Upper lobe of right lung (tissue), 1 donor: ENCODE measurements at places on chromosomes 13 and 19. TPM values are rescaled to one million over a fixed set of nuclear protein-coding genes. Genes with fewer than 3 reads are reported as not detected.

DNA sequence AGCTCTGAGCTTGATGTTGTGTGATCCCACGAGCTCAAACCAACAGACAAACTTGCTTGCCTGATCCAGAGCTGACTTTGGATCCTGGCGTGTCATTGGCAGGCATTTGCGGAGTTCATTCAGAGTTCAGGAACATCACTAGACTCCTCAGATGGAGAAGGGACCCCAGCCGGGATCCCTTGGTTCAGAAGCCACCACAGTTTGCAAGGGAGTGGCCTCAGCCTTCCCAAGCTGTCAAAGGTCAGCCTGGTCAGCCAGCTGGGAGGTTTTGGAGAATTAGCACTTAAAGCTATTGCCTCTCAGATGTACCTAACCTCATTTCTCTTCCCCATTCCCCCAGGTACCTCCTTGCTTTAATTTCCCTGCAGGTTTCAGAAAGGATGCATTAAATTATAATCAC is 208.8 kb upstream of the SOX21 start:
- no peaks in the 10 kb centered on the region for H3K4me1 ChIP-seq
- no peaks in the 10 kb centered on the region for H3K36me3 ChIP-seq
- no peaks in the 10 kb centered on the region for H3K27me3 ChIP-seq
- no peak overlapping the region for H3K4me3 ChIP-seq
- no peak for DNase-seq
- no peak overlapping the region for H3K27ac ChIP-seq

Gene ZNF555
- total RNA-seq, result 6.9 TPM

GRCh38 chr13:39402221-39402970 is 200.6 kb downstream of the LHFPL6 start:
- no peaks in the 10 kb centered on the region for H3K36me3 ChIP-seq
- no peaks in the 10 kb centered on the region for H3K27me3 ChIP-seq
- no peak overlapping the region for H3K4me3 ChIP-seq

Gene COL4A2
- total RNA-seq, result 273 TPM

- H3K36me3 ChIP-seq, result peaks cover 35% of the 10 kb centered on the region
- no peaks in the 10 kb centered on the region for H3K4me1 ChIP-seq
- DNase-seq, result no peak
- H3K4me3 ChIP-seq, result no peak overlapping the region
- H3K27ac ChIP-seq, result no peak overlapping the region
These were observed 11.9 kb downstream of the PDCD2L start for GRCh38 chr19:34416021-34416545.

DNA sequence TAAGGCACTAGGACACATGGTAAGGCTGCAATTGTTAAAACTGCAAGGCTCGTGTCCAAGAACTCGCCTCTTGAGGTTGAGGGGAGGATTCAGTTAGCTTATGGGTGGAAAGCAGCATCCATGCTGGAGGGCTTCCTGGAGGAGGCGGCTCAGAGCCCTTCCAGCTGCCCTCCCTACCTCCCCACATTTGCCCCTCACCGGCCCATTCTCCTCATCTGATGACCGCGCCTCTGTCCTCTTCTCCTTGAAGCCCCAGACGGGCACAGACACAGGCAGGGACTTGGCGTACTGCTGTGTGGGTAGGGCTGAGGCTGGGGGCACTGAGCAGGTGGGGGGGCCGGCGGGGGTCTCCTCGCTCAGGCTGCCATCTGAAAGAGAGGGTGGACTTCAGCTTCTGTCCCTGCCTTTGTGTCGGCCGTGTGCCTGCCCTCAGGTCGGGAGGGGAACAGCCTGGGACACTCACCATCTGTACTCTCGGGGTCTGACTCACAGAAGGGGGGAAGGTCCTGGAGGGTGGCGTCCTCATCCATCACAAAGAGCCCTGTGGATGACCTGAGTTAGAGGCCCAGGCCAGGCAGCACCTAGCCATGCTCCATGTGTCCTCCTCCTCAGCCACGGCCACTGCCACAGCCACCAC is 4.1 kb upstream of the PNKP start:
- H3K27ac ChIP-seq, result no peak overlapping the region
- no peak overlapping the region for H3K4me3 ChIP-seq
- H3K27me3 ChIP-seq, result no peaks in the 10 kb centered on the region
- no peak for DNase-seq

DNA sequence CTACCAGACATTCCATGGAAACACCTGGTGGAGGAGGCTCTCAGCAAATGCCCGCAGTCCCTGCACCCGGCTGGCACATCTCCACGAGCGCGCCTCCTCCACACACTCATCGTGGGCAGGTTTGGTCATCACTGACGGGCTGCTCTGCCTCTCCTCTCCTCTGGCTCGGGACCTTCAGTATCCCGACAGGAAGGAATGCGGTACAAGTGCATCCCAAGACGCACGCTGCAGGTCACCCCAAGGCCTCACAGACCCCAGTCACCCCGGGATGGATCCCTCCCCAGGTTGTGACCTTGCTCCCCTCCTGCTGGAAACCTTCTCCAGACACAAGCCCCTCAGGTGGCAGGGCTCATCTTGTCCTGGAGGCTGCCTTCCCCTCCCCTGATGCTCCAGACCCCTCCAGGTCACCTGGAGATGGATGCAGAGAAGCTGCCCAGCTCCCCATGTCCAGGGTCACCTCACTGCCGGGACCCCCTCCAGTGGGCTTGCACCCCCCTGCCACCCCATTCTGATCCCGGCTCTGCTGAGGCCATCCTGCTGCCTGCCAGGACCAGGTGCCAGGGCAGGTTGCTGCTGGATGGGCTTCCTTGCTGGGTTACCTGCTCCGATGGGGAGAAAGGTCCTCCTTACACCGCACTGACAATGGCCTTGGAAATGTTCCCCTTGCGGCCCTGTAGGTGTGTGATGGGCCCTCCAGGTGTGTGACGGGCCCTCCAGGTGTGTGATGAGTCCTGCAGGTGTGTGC is 29.9 kb downstream of the C13orf46 start:
- H3K36me3 ChIP-seq, result no peaks in the 10 kb centered on the region
- no peaks in the 10 kb centered on the region for H3K27me3 ChIP-seq
- no peak for DNase-seq
- no peak overlapping the region for H3K27ac ChIP-seq
- H3K4me3 ChIP-seq, result no peak overlapping the region

Gene GIPR
- 4.8 TPM for total RNA-seq

Gene SIGLEC11
- total RNA-seq, result 2.5 TPM

Gene LYPD5
- total RNA-seq, result 3.6 TPM

Gene KLK7
- total RNA-seq, result 0.41 TPM

GRCh38 chr19:14555918-14556661 is 15.8 kb downstream of the NDUFB7 start:
- no peak overlapping the region for H3K27ac ChIP-seq
- no peaks in the 10 kb centered on the region for H3K36me3 ChIP-seq
- no peaks in the 10 kb centered on the region for H3K27me3 ChIP-seq
- DNase-seq, result no peak
- H3K4me1 ChIP-seq, result peaks cover 15% of the 10 kb centered on the region

DNA sequence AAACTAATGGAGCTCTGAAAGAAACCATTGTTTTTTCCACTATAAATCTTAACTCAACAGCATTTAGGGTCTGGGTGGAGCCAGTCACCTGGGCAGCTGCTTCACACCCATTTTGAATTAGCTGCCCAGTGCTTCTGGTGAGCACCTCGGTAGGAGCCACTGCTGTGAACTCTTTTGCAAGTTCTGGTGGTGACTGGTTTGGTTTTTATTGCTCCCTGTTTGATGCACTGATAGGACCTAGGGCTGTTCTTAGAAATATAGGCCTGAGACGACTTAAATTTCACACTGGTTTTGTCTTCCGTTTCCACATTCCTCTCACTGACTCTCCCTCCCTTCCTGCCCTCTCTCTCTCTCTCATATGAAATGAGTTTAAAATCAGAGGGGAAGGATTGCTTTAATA is 103.9 kb downstream of the GGACT start:
- no peak for DNase-seq
- no peaks in the 10 kb centered on the region for H3K36me3 ChIP-seq
- no peaks in the 10 kb centered on the region for H3K4me1 ChIP-seq
- no peak overlapping the region for H3K27ac ChIP-seq
- no peaks in the 10 kb centered on the region for H3K27me3 ChIP-seq

DNA sequence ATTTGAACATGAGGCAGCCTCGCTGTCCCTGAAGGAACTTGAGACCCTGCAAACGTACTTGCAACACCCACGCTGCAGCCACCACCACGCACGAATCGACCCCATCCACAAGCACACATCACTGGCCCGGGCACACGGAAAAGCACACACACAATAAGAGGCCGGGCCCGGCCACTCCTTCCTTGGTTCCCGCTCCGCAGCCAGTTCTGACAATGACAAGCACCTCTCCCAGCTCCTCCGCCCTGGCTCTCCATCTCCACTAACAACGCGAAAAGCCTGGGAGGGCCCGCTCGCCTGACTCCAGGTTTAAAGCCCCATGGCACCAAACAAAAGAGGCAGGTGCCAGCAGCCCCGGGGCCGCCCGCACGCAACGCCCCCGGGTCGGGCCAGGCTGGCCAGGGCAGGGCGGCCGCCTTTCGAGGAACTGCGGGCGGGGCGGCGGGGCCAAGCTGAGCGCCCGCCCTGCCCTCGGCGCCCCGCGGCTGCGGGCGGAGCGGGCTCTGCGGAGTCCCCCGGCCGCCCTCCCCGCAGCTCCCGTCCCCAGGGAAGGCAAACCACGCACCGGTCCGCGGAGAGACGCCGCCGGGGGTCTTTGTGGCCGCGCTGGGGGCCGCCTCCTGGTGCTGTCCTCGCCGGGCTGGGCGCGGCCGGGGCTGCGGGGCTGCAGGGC is 495 bp downstream of the DCLK1 start:
- no peaks in the 10 kb centered on the region for H3K4me1 ChIP-seq
- peaks cover 20% of the 10 kb centered on the region for H3K27me3 ChIP-seq
- peak overlapping the region; percentile 39 for H3K4me3 ChIP-seq
- no peak overlapping the region for H3K27ac ChIP-seq
- H3K36me3 ChIP-seq, result no peaks in the 10 kb centered on the region
- DNase-seq, result peak; percentile 70

Gene PNMA8A
- 1.8 TPM for total RNA-seq

GRCh38 chr13:61777271-61777670 is 361.6 kb upstream of the PCDH20 start:
- H3K4me3 ChIP-seq, result no peak overlapping the region
- no peaks in the 10 kb centered on the region for H3K4me1 ChIP-seq
- H3K27me3 ChIP-seq, result no peaks in the 10 kb centered on the region

DNA sequence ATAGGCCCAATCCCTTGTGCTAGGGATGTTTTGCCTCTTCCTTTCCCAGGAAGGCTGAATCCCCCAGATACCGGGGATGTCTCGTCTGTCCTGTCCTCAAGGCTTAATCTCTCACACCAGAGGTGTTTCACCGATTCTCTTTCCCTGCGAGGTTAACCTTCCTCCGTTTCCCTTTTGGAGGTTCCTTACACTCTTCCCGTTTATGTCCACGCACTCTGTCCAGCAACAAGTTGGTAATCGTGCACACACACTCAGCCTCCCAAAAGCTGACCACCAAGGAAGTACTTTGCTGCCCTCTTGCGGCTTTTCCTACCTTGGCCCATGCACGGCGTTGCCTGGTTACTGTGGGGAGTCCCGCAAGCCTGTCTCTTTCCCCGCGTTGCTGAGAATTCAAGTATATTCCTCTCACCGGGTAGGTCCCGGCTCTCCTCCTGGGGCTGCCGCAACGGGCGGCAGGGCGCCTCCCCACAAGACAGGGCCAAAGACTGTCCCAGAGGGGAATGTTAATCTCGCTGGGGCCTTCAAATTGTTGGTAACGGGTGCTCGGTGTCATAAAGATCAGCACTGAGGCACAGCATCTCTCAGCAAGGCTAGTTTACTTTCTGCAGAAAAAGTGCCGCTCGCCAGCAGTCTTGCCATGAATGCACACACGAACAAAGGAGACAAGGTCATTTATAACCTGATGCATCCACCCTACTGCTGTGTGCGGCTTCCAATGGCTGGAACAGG is 36.7 kb upstream of the CD177 start:
- H3K4me1 ChIP-seq, result no peaks in the 10 kb centered on the region
- no peak overlapping the region for H3K4me3 ChIP-seq
- no peak for DNase-seq

- H3K4me3 ChIP-seq, result no peak overlapping the region
- H3K36me3 ChIP-seq, result no peaks in the 10 kb centered on the region
- DNase-seq, result no peak
- no peaks in the 10 kb centered on the region for H3K4me1 ChIP-seq
- no peak overlapping the region for H3K27ac ChIP-seq
These were observed 82.4 kb downstream of the KCTD12 start for GRCh38 chr13:76803831-76804230.

- no peaks in the 10 kb centered on the region for H3K36me3 ChIP-seq
- DNase-seq, result no peak
- peaks cover 39% of the 10 kb centered on the region for H3K4me1 ChIP-seq
- H3K27ac ChIP-seq, result peak overlapping the region; percentile 74
These were observed 726 bp upstream of the TGFB1 start for GRCh38 chr19:41354343-41354953.

GRCh38 chr19:14127176-14127575 is 9.2 kb downstream of the ASF1B start:
- H3K27me3 ChIP-seq, result no peaks in the 10 kb centered on the region
- no peak for DNase-seq
- no peak overlapping the region for H3K27ac ChIP-seq
- H3K36me3 ChIP-seq, result no peaks in the 10 kb centered on the region

DNA sequence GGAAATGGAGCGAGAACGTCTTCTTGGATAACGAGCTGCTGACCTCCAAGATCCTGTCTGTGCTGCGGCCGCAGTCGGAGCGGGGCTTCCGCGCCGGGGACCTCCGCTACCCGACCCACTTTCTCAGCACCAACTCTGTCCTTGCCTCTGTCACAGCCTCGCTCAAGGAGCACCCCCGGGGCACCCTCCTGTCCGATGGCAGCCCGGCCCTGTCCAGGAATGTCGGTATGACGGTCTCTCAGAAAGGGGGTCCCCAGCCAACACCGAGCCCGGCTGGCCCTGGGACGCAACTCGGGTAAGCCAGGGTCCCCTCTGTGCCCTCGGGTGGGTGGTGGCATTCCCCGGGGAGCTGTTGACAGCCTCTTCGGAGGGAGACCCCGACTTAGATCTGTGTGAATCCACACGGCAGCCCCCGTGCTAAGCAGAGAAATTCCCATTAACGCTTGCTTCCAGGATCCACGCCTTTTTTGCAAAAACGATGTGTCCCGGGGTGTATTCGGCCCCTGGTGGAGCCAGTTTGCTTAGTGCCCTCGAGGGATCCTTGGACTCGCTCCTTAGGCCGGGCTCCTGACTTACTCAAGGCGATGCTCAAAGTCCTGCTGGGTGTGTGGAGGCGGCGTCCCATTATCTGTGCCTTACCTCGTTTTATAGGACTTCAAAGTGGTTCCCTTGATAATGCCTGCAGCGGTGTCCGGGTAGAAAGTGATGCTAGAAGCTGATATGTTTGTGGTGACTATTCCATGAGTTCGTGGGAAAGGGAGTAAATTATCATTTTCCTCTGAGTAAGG is 48.5 kb downstream of the PEX11G start:
- H3K4me3 ChIP-seq, result no peak overlapping the region
- H3K4me1 ChIP-seq, result no peaks in the 10 kb centered on the region
- no peak overlapping the region for H3K27ac ChIP-seq
- H3K36me3 ChIP-seq, result peaks cover 51% of the 10 kb centered on the region
- DNase-seq, result no peak

DNA sequence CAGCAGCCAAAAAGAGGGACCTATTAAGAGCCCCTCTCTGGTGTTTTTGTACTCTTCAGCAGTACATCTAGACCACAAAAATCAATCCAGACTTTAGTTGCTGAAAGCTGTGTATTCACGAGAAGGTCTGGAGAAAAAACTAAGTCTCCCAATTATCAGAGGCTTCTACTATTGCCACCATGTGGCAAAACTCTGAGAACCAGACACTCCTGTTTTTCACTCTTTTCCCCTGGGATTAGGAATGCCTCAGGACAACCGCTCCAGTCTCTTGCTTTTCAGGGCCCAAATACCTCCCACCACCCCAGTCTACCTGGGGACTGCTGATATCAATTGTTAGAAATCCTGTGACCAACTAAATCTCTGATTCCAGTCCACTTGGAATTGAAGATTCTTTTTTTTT is 30.1 kb upstream of the OBI1 start:
- no peaks in the 10 kb centered on the region for H3K4me1 ChIP-seq
- H3K36me3 ChIP-seq, result no peaks in the 10 kb centered on the region
- H3K27me3 ChIP-seq, result peaks cover 5% of the 10 kb centered on the region
